ENCODE measurements at places on chromosomes 7 and 10.

DNA sequence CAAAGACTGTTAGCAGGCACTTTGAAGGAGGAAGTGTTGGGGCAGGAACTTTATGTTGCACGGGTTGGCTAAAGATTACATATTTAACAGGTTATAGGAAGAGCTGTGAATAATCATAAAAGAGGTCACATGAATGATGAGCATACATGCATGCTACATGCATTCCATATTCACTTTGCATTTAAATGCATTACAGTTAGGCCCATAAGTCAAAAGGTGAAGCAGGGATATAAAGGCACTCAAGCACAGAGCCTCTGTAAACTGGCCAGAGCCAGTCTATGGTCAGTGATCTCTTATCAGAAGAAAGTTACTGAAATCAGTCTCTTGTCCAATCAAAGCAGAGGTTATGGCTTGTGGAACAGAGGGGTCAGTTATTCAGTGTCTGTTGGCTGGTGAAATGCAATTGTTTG lies 7.3 kb upstream of the ANKRD7 start:
- DNase-seq, result no peak

GRCh38 chr7:119335405-119335804 lies 937.6 kb upstream of the KCND2 start:
- no peak for DNase-seq

GRCh38 chr10:124170631-124171030 lies 77.2 kb upstream of the CHST15 start:
- no peak for DNase-seq

- DNase-seq, result no peak
These were observed 227.3 kb downstream of the TCF7L2 start for GRCh38 chr10:113177156-113177935.

GRCh38 chr7:18900803-18901202 lies 216.6 kb downstream of the TWIST1 start:
- DNase-seq, result no peak

GRCh38 chr7:3141326-3141725 lies 97.7 kb upstream of the CARD11 start:
- DNase-seq, result no peak

DNA sequence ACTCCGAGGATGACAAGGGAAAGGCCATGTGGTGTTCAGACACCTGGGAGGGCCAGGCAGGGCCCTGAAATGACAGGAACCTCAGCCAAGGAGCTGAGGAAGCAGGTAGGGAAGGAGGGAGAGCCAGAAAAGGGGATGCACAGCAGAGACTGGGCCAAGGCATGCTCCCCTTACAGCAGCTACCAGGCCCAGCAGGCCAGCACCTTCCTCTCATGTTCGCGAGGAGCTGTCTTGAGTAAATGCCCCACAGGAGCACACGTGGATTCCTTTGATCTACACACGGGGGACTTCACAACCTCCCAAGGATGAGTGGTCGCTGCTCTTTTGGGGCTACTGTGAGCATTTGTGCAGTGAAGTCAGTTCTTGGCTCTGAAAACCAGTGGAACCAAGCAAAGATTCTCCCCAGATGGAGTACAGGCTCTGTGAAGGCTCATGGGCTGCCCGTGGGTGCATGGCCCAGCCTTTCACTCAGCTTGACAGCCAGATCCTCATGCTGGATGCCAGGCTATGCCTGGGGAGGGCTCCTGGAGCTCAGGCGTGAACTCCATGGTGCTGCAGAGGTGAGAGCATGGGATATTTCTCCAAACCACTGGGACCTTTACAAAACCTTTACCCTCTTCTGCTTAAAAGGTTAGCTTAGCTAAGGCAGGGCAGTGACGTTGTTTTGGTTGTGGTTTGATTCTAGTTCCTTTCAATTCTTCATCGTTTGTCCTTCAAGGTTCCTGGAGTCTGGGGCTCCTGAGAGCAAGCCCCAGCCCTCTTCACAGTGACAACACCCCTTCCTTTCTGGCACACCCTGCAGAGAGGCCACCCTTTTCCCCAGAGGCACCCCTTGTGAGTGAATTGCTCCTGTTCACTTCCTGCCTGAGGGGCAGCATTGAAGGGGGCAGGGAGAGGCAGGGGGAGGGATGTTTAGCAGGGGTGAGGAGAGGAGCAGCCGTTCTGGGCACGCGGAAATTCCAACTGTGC lies 74.2 kb upstream of the ZPBP start:
- DNase-seq, result no peak

DNA sequence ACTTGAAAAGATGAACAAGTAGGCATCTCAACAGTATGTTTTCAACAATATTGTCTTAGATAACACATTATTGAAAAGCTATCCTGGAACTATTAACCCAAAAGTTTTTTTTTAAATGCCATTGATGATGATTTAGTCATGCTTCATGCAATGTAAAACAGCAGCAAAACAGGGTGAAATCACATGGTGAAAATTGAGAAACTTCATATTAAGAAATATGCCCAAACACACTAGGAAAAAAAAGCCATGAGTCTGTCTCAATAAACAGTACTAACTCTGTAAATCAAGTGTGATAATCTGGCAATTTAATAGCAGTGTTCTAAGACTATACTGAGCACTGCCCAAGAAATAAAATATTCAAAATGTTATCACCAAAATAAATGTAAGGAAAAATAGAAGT lies 613.1 kb downstream of the KCNMA1 start:
- no peak for DNase-seq

GRCh38 chr7:69049326-69049725 lies 548.9 kb upstream of the AUTS2 start:
- no peak for DNase-seq
